Dermis microvascular lymphatic vessel endothelial cell (primary cell): ENCODE measurements at places on chromosomes 7 and 10. TPM values are rescaled to one million over a fixed set of nuclear protein-coding genes. Genes with fewer than 3 reads are reported as not detected.

The IL15RA gene
- 8.6 and 18.0 TPM in 2 replicates for total RNA-seq

The BAIAP2L1 gene
- 0.25 and 0.26 TPM in 2 replicates for total RNA-seq

The SLC25A13 gene
- 21.6 and 30.1 TPM in 2 replicates for total RNA-seq

The MUC12 gene
- total RNA-seq, result not detected in 2 replicates

The VPS37D gene
- 2.7 and 3.8 TPM in 2 replicates for total RNA-seq

The OR2A1 gene
- total RNA-seq, result under 0.01 TPM in 2 replicates

The GIMAP5 gene
- total RNA-seq, result 255 and 501 TPM in 2 replicates

The HOXA11 gene
- total RNA-seq, result 0.13 TPM in 2 replicates

The ATOH7 gene
- total RNA-seq, result not detected in 2 replicates

The SERPINE1 gene
- total RNA-seq, result 81.9 and 88.2 TPM in 2 replicates

The ICA1 gene
- total RNA-seq, result 28.0 and 37.6 TPM in 2 replicates

The HOXA7 gene
- 1.0 and 2.0 TPM in 2 replicates for total RNA-seq

The GPNMB gene
- total RNA-seq, result 0.13 TPM in 1 of 2 replicates, not detected in the other

The ENTPD1 gene
- 5.3 and 6.2 TPM in 2 replicates for total RNA-seq
